ENCODE measurements at places on chromosomes 4 and X.

DNA sequence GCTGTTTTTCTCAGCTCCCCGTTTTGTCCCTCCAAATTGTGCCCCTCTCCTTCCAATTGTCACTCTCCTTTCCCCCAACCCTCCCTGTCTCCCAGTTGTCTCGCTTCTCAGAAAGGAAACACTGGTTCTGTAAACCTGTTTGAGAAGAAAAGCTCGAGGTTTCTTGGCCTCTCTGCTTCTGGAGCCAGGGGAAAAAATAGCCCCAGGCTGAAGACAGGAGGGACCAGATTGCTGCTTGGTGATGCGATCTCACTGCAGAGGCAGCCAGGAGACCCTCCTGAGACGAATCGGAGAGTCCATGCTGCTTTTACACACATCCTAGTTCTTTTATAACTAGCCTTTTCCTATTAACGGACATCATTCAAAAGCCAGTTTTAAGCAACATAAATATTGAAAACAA lies 21.2 kb downstream of the TRIML1 start:
- DNase-seq: no peak

DNA sequence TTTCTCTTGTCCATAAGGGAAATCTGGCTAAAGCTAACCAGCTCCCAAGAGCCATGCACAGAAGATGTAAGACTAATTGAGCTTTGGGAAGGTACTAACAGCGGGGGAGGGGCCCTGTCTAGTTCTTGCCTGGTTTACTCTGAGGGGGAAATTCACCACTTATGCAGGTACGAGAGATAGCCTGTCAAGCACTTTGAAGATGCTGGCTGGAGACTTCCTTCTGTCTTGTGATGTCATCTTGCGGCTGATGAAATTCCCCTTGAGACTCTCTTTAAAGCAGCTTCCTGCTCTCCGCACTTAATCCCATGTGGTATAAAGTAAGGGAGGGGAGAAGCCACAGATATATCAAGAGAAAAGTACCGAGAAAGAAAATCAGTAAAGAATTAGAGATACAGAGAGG lies 345.3 kb downstream of the MAPK10 start:
- no peak for DNase-seq

GRCh38 chr4:55183926-55184599 lies 58.7 kb upstream of the KDR start:
- no peak for DNase-seq

GRCh38 chr4:118033148-118034052 lies 886 bp upstream of the NDST3 start:
- DNase-seq: peak; percentile 27
